Skin of body (tissue), 3 donors: ENCODE measurements at places on chromosomes 11 and 22. TPM values are rescaled to one million over a fixed set of nuclear protein-coding genes. Genes with fewer than 3 reads are reported as not detected.
A peak's percentile ranks its signal among the peaks of the same experiment; 100 is the strongest.

GRCh38 chr11:118156531-118157185 is 4.0 kb upstream of the SCN4B start:
- DNase-seq = no peak

- DNase-seq = no peak
Measured at GRCh38 chr11:19872512-19873145, 160.0 kb downstream of the NAV2 start.

DNA sequence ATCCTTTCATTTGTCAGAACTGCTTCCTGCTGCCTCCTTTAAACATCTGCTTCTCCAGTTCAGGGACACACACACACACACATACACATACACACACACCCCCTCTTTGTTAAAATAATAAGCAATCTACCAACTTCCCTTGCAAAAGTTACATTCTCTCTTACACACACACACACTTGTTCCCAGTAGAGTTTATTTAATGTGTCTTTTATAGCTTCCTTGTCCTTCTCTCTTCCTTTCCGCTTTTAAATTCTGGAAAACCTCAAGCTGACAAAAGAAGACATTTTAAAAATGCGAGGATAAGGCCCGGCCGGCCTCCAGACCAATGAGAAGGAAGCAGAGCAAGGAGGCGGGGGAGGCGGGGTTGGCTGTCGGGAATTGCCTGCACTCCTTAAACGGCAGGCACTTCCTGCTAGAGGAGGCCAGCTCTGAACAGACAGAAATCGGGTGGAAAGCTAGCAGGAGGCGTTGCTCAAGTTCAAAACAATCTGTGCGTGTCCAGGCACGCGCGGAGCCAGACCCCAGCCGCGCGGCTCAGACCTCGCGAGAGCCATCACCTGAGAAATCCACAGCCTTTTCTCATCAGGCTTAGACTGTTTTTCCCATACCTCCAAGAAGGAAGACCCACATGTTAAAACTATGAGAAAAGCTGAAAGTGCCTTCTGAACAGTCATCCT is 99.9 kb downstream of the MAML2 start:
- peak; percentile 96 for DNase-seq

GRCh38 chr22:49433717-49434611 is 393.7 kb downstream of the BRD1 start:
- no peak for DNase-seq

DNA sequence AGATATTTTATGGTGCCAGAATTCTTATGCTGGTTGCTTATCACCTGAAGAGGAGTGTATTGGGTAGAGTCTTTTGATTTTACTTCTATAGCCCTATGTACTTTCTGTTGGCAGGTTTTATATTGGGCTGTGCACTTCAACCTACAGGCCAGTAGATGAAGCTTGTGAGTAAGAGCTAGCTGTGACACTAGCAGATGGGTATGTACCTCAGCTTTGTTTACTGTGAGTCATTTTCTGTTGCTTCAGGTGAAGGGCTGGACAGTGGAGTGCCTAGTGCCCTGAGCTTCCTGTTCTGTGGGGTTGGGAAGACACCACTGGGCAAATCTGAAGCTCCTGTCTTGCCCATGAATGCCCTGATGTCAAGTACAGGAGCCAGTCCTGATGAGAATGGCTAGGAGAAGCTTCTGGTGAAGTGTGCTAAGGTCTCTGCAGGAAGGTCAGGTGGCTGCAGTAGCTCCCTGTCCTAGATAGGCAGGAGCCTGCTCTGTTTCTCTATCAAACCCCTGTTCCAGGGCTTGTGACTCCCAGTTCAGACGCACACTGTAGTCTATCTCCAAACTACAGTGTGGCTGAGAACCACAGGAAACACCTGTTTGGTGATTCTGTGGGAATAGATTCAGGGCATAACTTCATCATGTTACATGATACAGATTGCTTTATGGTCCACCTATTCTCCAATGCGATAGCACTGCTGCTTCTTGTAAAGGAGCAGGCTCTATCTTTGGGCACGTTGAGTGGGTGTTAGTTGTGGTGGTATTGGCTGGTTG is 755.7 kb downstream of the KCNA4 start:
- no peak for DNase-seq

GRCh38 chr11:1520663-1521267 is 34.2 kb upstream of the MOB2 start:
- no peak for DNase-seq

Gene SLC5A1
- 13.7 TPM for total RNA-seq

Gene TMEM41B
- 33.0 TPM for total RNA-seq

Gene SHANK3
- 7.2 TPM for total RNA-seq

- DNase-seq = no peak
Measured at GRCh38 chr11:46711303-46711702, 7.7 kb upstream of the F2 start.

DNA sequence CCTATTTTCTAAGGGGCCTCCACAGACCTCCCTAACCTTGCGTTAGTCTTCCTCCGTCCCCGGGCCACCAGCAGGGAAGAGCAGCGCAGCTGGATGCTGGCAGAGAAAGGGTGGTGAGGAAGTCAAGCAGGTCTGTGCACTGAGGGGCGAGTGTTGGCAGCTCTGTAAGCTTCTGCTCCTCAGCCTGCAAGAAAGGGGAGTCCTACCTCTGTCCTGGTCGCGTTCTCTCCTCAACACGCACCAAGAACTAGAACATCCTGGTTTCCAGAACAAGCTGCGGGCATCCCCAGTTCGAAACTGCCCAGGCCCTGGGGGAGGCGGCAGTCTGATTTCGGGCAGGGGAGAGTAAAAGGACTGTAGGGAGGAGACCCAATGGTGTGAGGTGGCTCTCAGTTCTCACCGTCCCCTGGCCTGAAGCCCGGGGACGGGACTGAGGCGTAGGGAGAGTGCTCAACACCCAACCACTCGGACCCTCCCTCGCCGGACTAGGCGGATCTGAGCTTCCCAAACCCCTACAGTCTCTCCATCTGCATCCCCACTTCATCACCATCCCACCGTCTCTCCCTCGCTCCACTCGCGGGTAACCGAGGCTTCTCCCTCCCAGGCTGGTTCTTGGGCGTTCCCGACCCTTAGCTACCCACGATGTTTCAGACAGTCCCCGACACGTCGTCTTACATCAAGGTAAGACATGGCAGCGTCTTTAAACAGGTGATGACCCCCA is 7.7 kb upstream of the FLI1 start:
- no peak for DNase-seq

Gene C11orf87
- 0.69 TPM for total RNA-seq

Gene PYGM
- total RNA-seq = 45.7 TPM

- no peak for DNase-seq
Measured at GRCh38 chr22:45238076-45238956, 2.4 kb downstream of the KIAA0930 start.

DNA sequence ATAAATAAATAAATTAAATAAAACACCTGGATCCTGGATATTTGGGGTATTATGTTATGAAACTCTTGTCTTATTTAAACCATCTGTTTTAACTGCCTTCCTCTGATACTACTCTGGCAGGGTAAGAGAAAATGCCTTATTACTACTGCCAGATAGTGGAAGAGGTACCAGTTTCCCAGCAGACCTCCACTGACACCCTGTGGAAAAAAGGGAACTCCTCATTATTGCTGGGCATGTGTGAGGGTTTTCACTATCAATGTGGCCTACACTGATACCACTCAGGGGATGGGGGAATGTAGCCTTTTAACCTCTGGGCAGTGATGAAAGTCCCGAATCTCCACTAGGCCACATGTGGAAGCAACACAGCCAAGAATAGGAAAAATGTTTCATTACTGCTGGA is 121.0 kb downstream of the LUZP2 start:
- no peak for DNase-seq

GRCh38 chr11:112564228-112564955 is 303.7 kb upstream of the PLET1 start:
- DNase-seq = peak; percentile 54

DNA sequence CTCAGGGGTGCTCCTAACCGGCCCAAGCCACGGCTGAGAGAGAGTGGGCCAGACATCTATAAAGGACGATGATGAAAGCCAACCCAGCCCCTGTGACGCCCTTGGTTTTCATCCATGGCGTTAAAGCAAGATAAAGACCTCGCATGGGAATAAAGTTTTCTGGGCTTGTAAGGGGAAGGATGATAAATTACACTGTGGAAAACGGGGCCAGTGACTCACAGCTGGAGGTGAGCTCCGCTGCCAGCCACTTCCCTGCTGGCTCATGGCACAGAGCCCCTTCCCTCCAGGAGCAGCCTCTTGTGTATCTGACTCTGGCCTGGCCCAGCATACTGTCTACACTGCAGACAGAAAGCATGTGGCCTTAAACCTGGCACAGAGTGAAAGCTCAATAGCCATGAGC is 503.2 kb upstream of the B3GAT1 start:
- no peak for DNase-seq
